ENCODE measurements at places on chromosomes 7 and 10.

DNA sequence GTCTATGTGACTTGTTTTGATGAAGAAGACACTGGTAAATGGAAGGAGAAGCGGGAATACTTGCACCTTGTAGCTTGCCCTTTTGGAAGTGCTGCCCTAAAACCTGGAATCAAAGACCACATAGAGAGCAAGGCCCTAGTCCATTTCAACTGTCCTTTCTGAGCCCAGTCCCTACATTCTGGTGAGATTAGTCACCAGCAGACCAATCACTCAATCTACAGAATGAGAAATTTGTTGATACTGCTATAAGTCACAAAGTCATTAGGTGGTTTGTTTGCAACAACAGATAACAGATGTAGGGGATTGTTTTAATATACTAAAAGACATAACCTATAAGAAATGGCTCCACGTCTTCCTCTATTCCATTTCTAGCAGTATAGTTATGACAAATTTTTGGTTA lies 33.6 kb downstream of the WASL start:
- no peak for DNase-seq

GRCh38 chr10:97961945-97962344 lies 68.5 kb downstream of the CRTAC1 start:
- DNase-seq, result no peak

GRCh38 chr7:135977742-135978066 lies 545 bp upstream of the MTPN start:
- DNase-seq, result no peak

GRCh38 chr10:86321568-86321967 lies 45.0 kb downstream of the GRID1 start:
- no peak for DNase-seq

- no peak for DNase-seq
Measured at GRCh38 chr10:82472406-82473335, 597.7 kb downstream of the NRG3 start.

DNA sequence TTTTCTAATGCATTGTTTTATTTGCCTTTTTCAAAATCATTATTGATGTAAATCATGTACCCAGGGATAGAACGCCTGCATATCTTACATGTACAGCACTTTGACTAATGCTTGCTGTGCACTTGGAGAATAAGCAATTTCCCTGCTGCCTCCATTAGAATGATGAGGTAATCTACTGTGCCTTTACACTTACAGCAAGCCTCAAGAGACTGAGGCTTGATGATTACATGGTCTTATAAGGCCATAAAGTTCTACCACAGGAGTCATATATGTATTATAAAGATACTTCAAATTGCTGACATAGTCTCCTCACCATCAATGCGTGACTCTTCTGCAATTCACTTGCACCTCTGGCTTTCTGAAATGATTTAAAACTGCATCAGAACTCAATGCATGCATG lies 328.6 kb upstream of the HGF start:
- no peak for DNase-seq

Data from naive thymus-derived CD4-positive, alpha-beta T cell (primary cell).